ENCODE measurements at places on chromosomes 1 and 21. TPM values are rescaled to one million over a fixed set of nuclear protein-coding genes. Genes with fewer than 3 reads are reported as not detected.

Gene C8B
- not detected for total RNA-seq

Gene TNFAIP8L2
- total RNA-seq = not detected

Gene LRRIQ3
- 1.2 TPM for total RNA-seq

Gene EDEM3
- total RNA-seq = 30.7 TPM

- peak; percentile 68 for DNase-seq
Measured at GRCh38 chr1:221724931-221725605, 16.8 kb downstream of the DUSP10 start.

- no peak for DNase-seq
Measured at GRCh38 chr1:97138515-97139032, 417.0 kb downstream of the PTBP2 start.

DNA sequence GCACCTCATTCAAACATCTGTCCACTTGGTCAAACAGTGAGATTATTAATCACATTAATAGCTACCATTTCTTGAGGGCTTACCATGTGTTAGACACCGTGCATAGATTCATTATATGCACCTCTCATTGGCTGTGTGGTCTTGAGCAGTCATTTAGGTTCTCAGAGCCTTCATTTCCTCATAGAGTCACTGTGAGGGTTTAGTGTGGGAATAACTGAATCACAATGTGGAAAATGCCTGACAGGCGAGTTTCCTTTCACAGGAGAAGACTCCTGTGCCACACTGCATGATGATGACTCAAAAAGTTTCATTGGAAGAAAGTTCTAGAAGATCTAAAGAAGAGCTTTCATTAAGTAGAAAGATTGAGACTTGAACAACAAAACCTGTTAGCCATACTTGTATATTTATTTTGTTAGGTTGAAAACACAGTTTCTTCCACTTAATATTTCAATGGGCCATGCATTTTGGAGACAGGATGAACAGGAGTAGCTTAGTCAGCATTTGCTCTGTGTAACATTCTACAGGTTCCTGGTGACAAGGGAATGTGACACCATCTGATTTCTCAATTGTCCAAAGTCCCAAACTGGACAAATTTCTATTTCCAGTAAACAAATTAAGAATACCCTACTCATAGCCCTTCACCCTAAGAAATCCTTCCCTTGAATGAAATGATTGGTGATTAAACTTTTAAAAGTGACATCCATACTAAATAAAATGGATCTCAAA lies 45.7 kb downstream of the FYB2 start:
- DNase-seq = no peak

- DNase-seq = no peak
Measured at GRCh38 chr1:17789926-17790325, 34.8 kb downstream of the ACTL8 start.

- DNase-seq = no peak
Measured at GRCh38 chr1:10046356-10047085, 13.8 kb downstream of the UBE4B start.

- no peak for DNase-seq
Measured at GRCh38 chr21:44382536-44382935, 29.1 kb downstream of the TRPM2 start.

DNA sequence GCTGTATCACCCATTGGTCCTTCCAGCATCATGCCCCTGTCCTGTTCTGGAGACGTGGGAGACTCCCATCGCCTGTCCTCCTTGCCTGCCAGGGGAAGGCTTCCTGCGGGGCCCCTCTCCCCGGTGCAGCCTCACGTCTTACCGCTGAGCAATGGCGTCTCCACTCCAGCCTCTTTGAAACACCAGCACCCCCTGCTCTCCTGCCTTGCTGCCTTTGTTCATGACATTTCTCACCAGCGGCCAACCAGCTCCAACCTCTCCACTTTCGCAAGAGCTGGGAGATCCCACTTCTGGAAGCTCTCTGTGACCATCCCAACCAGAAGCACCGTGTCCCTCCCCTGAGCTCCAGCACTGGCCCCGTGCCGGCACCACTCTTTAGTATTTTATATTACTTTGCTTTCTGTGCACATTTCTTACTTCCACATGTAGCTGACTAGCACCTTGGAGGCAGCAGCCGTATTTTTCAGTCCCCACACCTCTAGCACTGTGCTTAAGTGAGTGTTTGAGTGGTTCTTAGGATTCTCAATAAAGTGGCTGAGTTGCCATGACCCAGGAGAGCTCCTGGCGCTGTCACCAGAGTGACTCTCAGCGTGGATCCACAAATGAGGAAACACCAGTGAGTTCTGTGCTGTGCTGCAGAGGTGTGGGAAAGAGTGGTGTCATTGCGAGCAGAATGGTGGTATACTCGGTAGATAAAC lies 83.5 kb downstream of the ATP5PO start:
- no peak for DNase-seq

- no peak for DNase-seq
Measured at GRCh38 chr1:64838486-64838885, 93.6 kb downstream of the RAVER2 start.

Data from mammary epithelial cell (primary cell).